ENCODE measurements at places on chromosomes 3 and 15.

GRCh38 chr3:190646996-190647395, 133.1 kb downstream of the IL1RAP start:
- DNase-seq: no peak

GRCh38 chr3:64691051-64691450, 3.3 kb upstream of the ADAMTS9 start:
- no peak for DNase-seq

- DNase-seq: no peak
Measured at GRCh38 chr3:145326666-145327065, 834.3 kb downstream of the PLOD2 start.

- DNase-seq: no peak
Measured at GRCh38 chr3:197311591-197311990, 13.2 kb upstream of the DLG1 start.

- DNase-seq: no peak
Measured at GRCh38 chr15:99421172-99421656, 144.6 kb upstream of the MEF2A start.
